ENCODE measurements at places on chromosomes 11 and 22.
A peak's percentile ranks its signal among the peaks of the same experiment; 100 is the strongest.

DNA sequence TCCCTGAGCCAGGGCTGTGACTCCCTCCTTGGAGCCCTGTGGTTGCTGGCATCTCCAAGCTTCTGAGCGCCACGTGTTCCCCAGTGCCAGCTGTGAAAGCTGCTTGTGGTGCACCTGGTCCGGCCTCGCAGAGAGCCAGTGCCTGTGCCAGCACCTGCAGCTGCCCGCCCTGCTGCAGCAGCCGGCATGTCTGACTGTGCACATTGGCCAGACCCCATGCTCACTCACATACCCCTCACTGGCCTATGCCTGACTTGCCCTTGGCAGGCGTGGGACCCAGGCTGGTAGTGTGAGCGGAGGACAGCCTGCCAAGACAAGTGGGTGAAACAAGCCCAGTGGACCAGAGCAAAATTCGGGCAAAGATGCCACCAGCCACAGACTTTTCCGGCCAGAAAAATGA, 9.8 kb downstream of the MRPL48 start:
- DNase-seq, result no peak

- no peak for DNase-seq
Measured at GRCh38 chr11:116736763-116737162, 36.0 kb downstream of the BUD13 start.

- no peak for DNase-seq
Measured at GRCh38 chr11:72238492-72239312, 5.3 kb downstream of the PHOX2A start.

- DNase-seq, result no peak
Measured at GRCh38 chr11:305844-306211, 1.8 kb upstream of the IFITM2 start.

GRCh38 chr11:47152953-47153950, 23.4 kb downstream of the ARFGAP2 start:
- peak; percentile 58 for DNase-seq

DNA sequence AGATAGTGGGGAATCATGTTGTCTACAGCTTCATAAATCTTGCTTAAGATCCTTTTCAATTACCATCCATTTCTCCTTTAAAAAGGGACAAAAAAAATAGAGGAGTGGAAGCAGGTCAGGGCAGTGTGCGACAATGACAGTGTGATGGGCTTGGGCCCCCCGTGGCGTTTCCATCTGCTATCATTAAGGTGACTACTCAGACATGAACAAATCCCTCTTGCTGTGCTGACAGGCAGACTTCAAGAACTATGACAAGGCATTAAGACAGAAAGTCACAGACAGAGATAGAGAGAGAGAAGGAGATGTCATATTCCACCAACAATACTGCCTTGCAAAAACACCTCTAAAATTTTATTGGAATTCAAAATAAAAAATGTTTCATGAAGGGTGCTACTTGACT, 263.2 kb downstream of the DCDC1 start:
- DNase-seq, result no peak

DNA sequence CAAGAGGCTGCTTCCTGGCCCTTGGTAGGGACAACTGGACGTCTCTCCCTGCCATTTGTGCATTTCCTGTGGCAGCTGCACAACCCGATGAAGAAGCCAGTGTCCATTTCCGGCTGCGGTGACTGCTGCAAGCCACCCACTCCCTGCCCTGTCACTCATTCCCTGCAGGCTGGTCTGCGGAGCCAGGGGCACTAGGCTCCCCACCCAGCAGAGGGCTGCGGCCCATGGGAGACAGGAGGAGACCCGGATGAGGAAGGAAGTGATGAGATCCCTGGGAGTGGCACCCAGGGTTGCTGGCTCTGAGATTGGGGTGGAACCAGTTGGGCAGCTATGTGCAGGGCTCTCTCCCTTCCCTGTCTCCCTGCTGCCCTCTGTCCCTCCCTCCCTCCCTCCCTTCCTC, 10.0 kb upstream of the MYRF start:
- no peak for DNase-seq

DNA sequence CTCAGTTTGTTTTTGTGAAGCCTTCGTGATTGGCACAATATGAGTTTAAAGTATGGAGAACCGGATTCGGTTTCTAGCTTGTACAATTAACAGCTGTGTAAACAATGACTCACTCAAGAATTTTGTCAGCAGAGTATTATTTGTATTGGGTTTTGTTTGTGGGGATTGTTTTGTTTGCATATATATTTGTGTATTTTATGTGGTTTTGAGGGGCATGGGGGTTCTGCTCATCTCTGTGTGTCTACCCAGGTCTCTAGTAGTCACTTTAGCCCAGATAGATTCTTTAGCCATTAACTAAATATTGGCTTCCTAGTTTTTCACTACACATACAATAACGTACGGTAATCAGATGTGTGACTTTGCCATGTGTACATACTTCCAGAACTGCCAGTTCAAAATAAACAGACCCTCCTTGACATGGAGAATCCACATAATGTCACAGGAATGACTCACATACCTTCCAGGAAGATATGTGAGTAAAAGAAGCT, 7.5 kb upstream of the MS4A7 start:
- no peak for DNase-seq

DNA sequence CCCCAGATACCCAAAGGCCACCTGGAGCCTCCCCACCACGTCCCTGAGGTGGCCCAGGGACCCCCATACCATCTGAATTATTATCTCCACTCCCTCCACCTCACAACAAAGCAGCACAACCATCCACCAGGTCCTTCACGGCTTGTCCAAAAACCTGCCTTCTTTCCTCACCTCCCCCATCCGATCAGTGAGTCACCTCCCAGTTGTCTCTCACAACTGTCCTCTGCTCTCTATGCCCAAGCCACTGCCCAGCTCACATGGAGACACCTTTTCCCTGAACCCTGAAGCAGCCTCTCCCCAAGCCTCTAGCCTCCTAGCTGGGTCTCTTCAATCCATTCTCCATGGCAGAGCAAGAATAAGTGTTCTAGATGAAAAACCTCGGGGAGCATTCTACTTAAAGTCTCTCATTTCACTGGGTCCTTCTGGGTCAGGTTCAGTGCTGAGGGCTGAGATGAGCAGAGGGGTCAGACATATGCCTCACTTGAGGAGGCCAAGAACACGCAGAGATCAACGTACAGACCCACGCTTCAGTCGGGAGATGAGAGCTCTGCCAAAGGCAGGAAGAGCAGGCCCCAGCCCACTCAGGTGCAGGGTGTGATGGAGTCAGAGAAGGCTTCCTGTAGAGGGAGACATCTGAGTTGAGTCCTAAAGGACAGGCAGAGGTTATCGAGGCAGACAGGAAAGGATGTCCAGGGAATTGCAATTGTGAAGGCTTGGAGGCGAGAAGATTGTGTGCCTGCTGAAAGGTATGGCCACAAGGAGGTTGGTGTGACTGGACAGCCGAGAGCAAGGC, 74.7 kb downstream of the PDE2A start:
- no peak for DNase-seq

Data from stimulated activated CD4-positive, alpha-beta T cell treated with anti-CD3 and anti-CD28 coated beads, Interleukin-4, amount 100 ng/mL, for 24 hours (primary cell).